GM03348 (cell line): ENCODE measurements at places on chromosomes 16 and 17.

GRCh38 chr17:65552214-65552613 lies 9.2 kb downstream of the AXIN2 start:
- DNase-seq, result no peak

GRCh38 chr17:17898673-17899072 lies 61.9 kb upstream of the SREBF1 start:
- no peak for DNase-seq

DNA sequence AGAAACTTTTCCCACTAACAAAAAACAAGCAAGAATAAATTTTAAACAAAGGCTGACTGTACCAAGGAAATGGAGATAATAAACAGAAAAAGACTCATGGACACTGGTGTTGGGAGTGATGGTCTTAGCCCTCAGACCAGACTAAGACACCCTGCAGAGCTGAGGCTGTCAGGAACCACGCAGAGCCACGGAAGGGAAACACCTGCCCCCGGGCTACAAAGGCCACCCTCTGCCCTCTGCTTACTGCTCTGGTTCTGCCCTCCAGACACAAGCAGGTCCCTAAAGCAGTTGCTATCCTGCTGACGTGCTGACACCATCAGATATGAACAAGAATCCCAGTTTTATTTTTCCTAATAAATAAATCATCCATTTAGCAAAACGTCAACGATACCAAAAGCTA lies 80.0 kb downstream of the ANKRD11 start:
- DNase-seq, result no peak

DNA sequence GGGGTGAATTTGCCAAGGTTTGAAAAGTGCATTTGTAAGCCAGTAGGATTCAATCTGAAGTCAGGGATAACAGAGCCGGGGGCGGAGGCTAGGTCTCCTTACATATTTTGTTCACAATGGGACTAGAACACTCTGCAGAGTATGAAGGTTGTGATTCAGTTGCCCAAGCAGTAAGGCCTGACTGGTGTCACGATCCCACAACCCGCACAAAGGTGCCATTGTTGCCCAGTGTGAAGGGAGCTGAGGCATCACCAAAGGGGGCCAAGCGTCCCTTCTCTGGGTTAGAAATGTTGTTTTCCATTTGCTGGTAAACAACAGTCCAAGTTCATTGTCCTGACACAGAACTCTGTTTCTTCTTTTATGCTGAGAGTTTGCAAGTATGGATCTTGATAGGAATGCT lies 471.8 kb downstream of the MAF start:
- DNase-seq, result no peak

DNA sequence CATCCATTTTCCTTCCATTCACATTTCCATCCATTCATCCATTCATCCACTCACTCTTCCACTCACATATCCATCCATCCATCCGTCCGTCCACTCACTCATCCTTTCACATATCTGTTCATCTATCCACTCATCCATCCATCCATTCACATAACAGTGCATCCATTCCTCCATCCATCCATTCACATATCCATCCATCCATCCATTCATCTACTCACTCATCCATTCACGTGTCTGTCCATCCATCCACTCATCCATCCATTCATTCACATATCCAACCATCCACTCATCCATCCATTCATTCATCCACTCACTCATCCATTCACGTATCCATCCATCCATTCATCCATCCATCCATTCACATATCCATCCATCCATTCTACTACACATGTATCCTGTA lies 42.6 kb downstream of the SCNN1G start:
- no peak for DNase-seq

GRCh38 chr16:4917117-4917516 lies 19.8 kb downstream of the PPL start:
- DNase-seq, result peak; percentile 62
